ENCODE measurements at places on chromosomes 5 and 9. TPM values are rescaled to one million over a fixed set of nuclear protein-coding genes. Genes with fewer than 3 reads are reported as not detected.

- H3K27ac ChIP-seq, result peak overlapping the region; percentile 79
- H3K27me3 ChIP-seq, result no peaks in the 10 kb centered on the region
- no peaks in the 10 kb centered on the region for H3K36me3 ChIP-seq
- peak overlapping the region; percentile 89 for H3K4me3 ChIP-seq
- H3K4me1 ChIP-seq, result peaks cover 10% of the 10 kb centered on the region
These were observed 984 bp upstream of the MRPS2 start for GRCh38 chr9:135499326-135500070.

DNA sequence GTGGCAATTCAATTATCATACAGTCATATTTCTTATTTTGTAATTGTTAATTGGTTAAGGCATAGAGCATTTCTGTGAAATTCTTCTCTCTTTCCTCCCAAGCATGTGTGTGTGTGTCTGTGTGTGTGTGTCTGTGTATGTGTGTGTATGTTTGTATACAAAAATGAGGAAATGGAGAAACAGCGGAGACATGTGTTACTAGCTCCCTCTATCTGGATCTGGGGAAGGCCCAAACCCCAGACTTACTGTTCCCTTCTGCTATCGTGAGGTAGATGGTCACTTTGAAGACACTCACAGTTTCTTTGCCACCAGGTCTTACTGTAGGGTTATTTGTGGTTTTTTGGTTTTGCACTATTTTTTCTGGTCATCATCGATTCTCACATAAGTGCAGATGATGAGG is 11.4 kb upstream of the C5orf63 start:
- peaks cover 10% of the 10 kb centered on the region for H3K4me1 ChIP-seq
- no peaks in the 10 kb centered on the region for H3K36me3 ChIP-seq
- H3K4me3 ChIP-seq, result no peak overlapping the region
- H3K27me3 ChIP-seq, result peaks cover 31% of the 10 kb centered on the region

GRCh38 chr5:15267966-15268365 is 232.0 kb upstream of the FBXL7 start:
- H3K4me3 ChIP-seq, result no peak overlapping the region
- DNase-seq, result no peak
- no peaks in the 10 kb centered on the region for H3K36me3 ChIP-seq
- H3K27me3 ChIP-seq, result no peaks in the 10 kb centered on the region
- no peaks in the 10 kb centered on the region for H3K4me1 ChIP-seq

DNA sequence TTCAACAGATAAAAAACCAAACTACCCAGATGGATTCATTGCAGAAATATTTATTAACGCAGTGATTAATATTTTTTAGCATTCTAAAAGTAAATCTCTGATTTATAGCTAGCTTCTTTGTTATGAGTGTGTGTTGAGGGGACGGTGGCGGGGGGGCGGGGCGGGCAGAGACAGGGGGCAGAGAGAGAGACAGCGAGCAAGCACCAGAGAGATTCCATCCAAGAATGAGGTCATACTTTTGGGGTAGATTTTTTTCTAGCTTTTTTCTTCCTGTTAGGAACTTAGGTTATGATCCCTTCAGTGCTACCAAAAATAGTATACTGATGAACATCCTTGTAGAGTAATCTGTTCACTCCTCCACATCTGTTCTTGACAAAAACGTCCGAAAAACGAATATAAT is 500 bp upstream of the ZNF883 start:
- peak overlapping the region; percentile 96 for H3K4me3 ChIP-seq
- peak overlapping the region; percentile 86 for H3K27ac ChIP-seq
- no peak for DNase-seq
- peaks cover 25% of the 10 kb centered on the region for H3K36me3 ChIP-seq

SLC46A2 gene
- 0.14 TPM for total RNA-seq

GRCh38 chr5:38601133-38601862 is 44.9 kb upstream of the LIFR start:
- no peaks in the 10 kb centered on the region for H3K36me3 ChIP-seq
- no peak for DNase-seq
- H3K4me3 ChIP-seq, result no peak overlapping the region

SLC6A18 gene
- total RNA-seq, result 0.48 TPM

DNA sequence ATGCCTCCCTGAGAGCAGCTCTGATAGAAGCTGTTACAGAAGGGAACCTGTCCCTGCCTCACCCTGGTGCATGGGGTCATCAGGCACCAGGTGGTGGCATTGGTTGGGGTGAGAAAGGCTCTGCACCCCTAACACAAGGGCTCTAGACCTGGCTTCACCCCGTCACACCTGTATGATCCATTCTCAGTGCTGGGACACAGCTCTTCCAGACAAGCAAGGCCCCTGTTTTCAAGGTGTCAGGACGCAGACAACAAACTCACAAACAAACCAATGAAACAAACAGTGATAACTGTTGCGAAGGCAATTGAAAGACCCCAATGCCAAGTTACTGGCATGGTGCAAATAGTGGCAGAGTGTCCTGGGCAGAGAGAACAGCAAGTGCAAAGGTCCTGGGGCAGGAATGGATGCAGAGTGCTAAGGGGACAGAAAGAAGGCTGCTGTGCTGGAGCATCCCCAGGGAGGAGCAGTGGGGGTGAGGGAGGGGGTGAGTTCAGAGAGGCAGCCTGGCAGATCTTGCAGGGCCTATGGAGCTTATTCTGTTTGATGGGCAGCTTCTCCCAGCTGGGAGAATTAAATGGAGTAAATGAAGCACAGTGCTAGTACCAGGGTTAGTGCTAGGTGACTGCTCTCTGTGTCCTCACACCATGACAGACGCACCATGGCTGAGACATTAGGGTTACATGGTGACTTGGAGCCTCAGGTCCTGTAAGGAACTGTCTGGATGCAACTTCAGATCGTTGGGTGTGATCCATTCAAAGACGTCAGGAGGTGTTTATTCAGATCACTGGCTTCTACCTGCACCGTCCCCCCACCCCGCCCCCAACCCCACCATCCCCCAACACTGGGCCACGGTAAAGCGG is 67.9 kb upstream of the UNC5A start:
- peaks cover 41% of the 10 kb centered on the region for H3K4me1 ChIP-seq
- peak; percentile 49 for DNase-seq
- no peaks in the 10 kb centered on the region for H3K36me3 ChIP-seq
- H3K27ac ChIP-seq, result no peak overlapping the region
- peaks cover 60% of the 10 kb centered on the region for H3K27me3 ChIP-seq

PTGDS gene
- 1.7 TPM for total RNA-seq

PCDHGA7 gene
- total RNA-seq, result 0.31 TPM

DNA sequence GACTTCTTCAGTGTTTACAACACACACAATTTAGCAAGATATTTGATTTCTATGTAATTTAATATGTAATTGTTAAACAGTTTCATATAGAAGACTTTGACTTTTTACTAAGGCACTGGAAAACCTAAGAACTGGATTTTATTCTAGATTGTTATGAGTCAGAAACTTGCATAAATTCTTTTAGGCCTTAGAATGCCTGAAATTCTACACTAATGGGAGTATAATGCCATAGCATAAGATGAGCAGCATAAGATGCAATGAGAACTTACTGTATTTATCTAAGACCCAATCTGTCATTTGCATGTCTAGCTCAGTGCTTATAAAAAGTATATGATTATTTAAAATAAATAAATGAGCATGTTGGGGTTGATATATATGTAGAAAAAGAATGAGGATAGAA is 285.2 kb downstream of the CDH12 start:
- DNase-seq, result no peak
- no peak overlapping the region for H3K4me3 ChIP-seq
- H3K27me3 ChIP-seq, result no peaks in the 10 kb centered on the region
- no peak overlapping the region for H3K27ac ChIP-seq
- H3K4me1 ChIP-seq, result no peaks in the 10 kb centered on the region

EPB41L4B gene
- total RNA-seq, result 29.1 TPM

DNA sequence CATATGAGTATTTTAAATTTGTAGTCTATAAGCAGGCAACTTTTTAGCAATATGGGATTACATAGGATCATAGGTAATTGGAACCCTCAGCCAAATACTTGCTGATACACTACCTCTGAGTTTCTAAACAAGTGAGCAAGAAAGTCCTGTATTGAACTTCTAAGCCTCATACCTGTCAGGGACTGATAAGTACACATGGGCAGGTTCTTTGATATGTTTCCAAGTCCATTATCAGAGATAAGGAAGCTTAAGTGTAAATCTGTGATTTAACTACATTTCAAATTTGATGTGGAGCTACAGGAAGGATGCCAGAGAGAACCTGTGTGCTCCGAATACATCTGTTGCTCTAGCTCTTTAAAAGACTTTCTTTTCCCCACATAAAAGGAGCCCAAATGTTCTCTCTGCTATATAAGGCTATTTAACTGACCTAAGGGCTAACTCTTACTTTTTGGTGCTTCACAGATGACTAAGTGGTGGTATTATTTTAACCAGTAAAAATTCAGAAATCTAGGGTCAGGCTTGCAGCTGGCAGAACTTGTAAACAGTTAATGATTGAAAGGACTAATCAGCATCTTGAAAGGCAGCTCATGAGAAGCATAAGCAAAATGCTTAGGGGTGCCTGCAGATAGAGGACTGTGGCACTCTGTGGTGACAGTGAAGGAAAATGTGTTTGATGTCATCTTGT is 228.6 kb downstream of the NR3C1 start:
- no peak for DNase-seq
- peaks cover 6% of the 10 kb centered on the region for H3K4me1 ChIP-seq
- H3K27ac ChIP-seq, result no peak overlapping the region
- H3K4me3 ChIP-seq, result no peak overlapping the region
- H3K27me3 ChIP-seq, result no peaks in the 10 kb centered on the region

GRCh38 chr5:88881571-88881971 is 1.4 kb downstream of the MEF2C start:
- peaks cover 60% of the 10 kb centered on the region for H3K27me3 ChIP-seq
- peak overlapping the region; percentile 97 for H3K4me3 ChIP-seq
- H3K36me3 ChIP-seq, result no peaks in the 10 kb centered on the region
- DNase-seq, result no peak
- no peaks in the 10 kb centered on the region for H3K4me1 ChIP-seq

- H3K4me3 ChIP-seq, result no peak overlapping the region
- H3K27ac ChIP-seq, result no peak overlapping the region
- no peak for DNase-seq
- peaks cover 54% of the 10 kb centered on the region for H3K27me3 ChIP-seq
These were observed 3.7 kb upstream of the SVEP1 start for GRCh38 chr9:110583237-110583636.

GRCh38 chr9:32431940-32432555 is 47.6 kb downstream of the ACO1 start:
- no peak overlapping the region for H3K4me3 ChIP-seq
- H3K27ac ChIP-seq, result no peak overlapping the region
- no peak for DNase-seq
- H3K27me3 ChIP-seq, result no peaks in the 10 kb centered on the region
